Smooth muscle cell of the umbilical artery (primary cell): ENCODE measurements at places on chromosomes 7 and 10. TPM values are rescaled to one million over a fixed set of nuclear protein-coding genes. Genes with fewer than 3 reads are reported as not detected.

The TMEM139 gene
- not detected in 2 replicates for total RNA-seq

The ASAH2B gene
- total RNA-seq, result 3.3 and 4.3 TPM in 2 replicates

The PNLIPRP2 gene
- total RNA-seq, result not detected in 2 replicates

The COL17A1 gene
- 0.30 and 3.1 TPM in 2 replicates for total RNA-seq

The SPDYE2 gene
- total RNA-seq, result not detected in 2 replicates
